ENCODE measurements at places on chromosomes 4 and X.
A peak's percentile ranks its signal among the peaks of the same experiment; 100 is the strongest.

DNA sequence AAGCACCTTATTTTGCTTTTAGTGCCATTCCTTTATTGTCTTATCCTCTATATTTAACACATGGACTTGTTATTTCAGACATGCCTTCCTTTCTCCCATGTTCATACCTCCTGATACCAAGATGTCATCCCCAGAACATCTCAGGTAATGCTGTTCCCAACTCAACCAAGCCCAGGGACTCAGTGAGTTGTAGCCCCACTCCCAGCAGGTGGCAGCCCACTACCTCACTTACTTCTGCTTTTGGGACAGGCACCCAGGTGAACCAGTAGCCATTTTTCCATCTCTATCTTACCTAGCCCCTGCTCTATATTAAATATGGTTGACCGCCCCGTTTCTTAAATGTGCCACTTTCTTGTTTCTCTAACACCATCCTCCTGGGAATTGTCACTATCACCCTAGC, 199.0 kb downstream of the DCHS2 start:
- peak; percentile 3 for DNase-seq

DNA sequence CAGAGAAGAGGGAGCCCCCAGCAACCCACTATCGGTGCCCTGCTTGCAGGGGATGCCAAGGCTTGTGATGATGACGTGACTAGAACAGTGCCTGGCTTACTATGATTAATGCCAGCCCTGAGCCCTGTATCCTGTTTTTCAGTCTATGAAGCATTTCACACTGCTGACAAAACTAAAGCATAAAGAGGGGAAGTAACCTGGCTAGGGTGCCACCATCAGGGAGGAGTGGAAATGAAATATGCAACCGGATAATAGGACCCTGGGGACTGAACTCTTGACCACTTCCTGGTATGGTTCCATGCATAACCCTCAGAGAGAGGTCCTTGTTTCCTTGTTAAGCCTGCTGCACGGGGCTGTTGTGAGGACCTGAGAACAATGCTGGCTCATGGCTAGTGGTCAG, 50.3 kb downstream of the MED28 start:
- DNase-seq: no peak

GRCh38 chrX:108732630-108733321, 3.6 kb downstream of the IRS4 start:
- no peak for DNase-seq

DNA sequence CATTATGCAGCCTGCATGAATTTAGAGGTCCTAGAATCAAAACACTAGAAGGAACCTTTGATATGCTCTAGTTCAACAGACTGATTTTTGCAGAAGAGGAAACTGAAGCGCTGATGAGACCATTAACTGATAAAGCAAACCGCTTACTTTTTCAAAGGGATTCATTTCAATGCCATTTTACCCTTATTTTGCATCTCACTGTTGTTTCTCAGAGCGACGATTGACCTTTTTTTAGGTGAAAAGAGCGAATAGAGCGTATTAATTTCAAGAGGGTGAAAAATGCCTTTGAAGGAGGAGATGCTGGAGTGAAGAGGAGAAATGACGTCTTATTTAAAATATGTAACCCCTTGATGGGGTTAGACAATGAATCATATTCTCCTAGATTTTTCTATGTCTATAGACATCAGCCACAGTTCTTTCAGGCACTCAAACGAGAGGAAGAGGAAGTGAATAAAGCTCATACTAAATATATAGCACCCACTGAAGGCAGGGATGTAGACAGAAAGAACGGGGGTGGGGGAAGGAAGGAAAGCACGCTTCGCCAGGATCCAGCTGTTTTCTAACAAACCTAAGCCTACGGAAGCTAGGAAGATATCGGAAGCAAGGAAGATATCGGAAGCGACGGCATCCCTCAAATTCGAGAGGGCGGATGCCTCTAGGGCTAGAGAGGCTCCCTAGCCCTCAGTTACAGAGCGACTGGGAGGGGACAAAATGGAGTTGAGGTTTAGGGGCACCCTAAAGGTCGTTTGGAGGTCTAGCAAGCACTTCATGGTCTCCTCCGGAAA, 848 bp downstream of the ACSL4 start:
- peak; percentile 25 for DNase-seq

- DNase-seq: no peak
Measured at GRCh38 chr4:92104506-92104905, 199.3 kb upstream of the GRID2 start.

DNA sequence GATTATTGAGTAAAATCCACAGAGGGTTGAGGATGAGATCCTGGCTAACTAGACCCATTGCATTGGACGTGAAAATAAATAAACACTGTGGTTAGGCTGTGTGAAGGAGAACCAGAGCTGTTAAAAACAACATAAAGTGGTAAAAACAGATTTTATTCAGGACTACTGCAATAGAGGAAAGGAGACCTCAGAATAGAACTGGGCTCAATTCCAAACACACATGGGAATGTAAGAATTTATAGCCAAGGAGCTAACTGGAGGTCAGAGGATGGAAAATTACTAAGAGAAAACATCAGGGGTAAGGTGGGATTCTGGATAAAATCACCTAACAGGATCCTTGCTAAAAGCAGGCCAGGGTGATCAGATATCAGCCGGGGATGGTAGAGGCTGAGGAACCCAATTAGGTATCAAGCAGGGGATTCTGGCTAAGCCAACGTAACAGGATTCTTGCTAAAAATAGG, 112.4 kb downstream of the RNF150 start:
- DNase-seq: no peak

DNA sequence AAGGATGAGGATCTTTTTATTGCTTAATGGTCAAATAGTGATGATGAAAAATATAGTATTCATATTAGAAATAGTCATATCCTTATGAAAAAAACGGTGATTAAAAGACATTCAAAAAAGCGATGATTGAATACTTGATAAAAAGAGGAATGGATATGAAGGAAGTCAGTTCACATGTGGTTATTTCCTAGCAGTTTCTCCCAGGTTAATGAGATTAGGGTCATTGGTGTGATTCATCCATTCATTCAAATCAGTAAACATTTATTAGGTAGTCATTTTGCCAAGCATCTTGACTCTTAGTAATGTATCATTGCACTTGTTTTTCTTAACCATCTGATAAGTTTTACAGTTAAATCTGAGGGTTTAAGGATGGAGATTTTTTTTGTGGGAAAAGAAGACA, 294.1 kb downstream of the ARHGAP24 start:
- no peak for DNase-seq

GRCh38 chr4:66639361-66639760, 905.9 kb downstream of the CENPC start:
- DNase-seq: no peak

- DNase-seq: no peak
Measured at GRCh38 chrX:6026980-6027379, 201.7 kb downstream of the NLGN4X start.

DNA sequence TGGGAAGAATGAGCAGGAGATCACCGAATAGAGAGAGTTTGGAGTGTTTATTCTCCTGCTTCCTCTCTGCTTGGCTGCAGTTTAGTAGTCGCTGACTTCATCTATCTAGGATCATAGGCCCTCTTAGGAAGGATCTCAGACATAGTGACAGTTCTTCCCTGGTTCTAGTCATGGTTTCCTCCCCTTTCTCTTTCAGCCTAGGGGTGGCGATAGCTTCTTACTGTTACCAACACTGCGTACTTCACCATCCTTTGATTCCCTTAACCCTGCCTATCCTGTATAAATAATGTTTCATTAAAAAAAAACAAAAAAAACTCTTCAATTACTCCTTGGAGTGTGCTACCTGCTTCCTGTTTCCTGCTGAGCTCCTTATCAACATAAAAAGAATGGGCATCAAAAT, 103.8 kb downstream of the DDX53 start:
- DNase-seq: no peak

DNA sequence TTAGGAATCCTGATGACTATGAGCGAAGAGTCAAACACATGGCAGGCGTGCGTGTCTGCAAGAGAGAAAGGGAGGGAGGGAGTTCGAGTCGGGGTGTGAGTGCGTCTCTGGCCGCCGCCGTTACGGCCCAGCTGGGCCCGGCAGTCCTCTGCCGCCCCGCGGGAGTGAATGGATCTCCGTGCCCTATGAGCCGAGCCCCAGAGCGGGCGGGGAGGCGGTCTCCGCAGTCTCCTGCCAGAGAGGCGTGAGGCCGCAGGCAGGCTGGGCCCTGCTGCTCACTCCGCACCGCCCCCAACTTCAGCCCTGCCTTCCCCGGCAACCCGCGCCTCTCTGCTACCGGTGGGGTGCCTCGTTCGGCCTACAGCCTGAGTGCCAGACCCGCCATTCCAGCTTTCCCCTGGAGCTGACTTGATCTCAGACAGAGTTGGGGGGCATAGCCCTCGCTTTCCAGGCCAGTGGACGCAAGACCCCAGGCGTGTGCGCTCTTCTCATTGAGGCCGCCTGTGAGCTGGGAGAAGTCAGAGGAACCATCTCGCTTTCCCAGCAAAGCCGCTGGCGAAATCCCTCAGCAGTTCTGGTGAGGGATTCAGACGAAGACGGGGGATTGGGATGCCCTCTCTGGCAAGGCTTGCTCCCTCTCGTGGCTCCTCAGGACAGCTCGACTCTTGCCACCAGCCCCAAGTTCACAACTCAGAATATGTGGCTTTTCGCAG, 1.4 kb downstream of the SLC16A2 start:
- no peak for DNase-seq

DNA sequence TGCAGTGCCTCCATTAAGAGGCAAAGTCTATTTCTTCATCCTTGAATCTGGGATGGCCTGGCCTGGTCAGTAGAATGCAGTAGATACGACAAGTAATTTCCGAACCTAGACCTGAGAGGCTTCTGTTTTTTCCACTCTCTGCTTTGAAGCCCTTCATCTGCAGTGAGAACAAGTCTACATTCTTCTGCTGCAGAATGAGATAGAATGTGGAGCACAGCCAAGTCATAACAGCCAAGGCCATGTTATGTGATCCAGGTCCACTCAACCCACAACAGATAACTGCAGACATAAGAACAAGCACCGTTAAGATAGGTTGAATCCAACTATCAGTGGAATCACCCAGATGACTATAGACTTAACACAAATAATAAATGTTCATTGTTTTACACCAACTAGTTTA, 1297.7 kb downstream of the C4orf33 start:
- no peak for DNase-seq

DNA sequence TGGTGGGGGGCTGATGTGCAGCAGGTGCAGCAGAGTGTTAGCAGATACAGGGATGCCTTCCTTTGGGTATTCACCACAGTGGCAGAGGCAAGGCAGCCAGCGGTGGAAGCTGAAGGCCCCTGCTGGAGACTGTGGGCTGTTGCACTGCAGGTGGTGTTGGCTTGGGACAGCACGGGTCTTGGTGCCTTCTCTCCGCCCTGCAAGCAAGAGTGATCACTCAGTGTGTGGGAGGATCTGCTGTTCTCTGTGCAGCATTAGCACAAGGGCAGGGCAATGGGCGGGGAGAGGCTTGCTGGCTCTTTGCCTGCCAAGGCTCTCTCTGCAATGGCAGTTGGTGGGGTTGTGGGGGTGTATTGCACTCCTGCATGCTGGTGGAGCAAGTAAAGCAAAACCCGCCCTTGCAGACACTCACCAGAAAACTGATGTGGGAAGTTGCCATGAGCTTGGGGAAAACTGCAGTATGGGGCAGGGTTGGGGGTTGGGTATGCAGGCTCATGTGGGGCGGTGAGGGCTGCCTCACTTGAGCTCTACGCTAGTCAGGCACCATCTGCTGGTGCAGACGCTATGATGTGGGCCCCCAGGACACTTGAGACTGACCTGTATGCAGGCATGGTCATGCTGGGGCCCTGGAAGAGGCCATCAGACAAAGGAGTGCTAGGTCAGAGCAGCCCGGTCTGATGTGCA, 820.8 kb upstream of the GRIA3 start:
- DNase-seq: no peak

GRCh38 chr4:170248576-170248975, 158.8 kb upstream of the AADAT start:
- no peak for DNase-seq

GRCh38 chr4:1368421-1369090, 21.5 kb downstream of the UVSSA start:
- no peak for DNase-seq

GRCh38 chrX:118272242-118272641, 73.7 kb upstream of the WDR44 start:
- DNase-seq: no peak

DNA sequence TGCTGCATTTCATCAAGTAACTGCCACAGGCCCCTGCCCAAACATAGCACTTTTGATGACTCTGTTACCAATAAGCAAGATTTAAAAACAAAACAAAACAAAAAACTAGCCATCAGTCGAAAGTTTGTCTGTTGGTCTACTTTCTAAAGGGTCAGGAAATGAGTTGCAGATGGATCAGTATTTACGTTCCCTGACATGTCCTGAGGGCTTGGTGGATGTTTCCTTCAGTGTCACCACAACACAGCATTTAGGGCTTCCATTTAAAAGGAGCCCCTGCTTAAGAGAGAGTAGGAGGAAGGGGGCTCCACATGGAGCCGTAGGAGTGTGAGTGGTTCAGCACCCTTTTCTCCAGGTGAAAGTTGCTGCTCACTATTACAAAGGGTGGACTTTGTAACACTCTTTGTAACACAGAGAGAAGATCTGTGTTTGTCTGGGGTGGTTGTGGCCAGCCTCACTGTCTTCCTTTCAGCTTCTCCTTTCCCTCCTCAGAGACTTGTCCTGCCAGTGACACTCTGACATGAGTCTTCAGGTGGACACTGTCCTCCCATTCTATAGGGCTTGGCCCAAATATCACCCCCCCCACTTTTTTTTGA, 167.5 kb upstream of the PDE5A start:
- no peak for DNase-seq

GRCh38 chr4:26724534-26724933, 136.1 kb upstream of the STIM2 start:
- DNase-seq: no peak

DNA sequence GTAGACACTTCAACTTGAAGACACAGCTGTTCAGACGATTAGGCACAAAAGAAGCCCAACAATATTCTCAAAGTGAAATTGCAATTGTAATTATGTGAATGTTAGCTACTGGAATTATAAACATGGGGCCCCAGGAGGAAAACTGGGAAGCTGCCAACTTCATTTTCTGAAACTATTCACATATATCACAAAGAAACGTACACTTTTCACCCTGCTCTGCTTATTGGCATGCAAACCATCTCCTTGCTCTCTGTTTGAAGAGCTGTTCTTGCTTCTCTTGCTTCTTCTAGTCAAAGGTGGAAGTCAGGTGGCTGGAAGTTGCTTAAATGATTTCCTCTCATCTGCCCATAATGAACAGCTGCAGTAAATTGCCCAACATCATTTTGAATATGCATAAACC, 320.1 kb downstream of the CFAP299 start:
- DNase-seq: no peak

GRCh38 chrX:97211070-97211469, 327.4 kb downstream of the RPA4 start:
- no peak for DNase-seq

DNA sequence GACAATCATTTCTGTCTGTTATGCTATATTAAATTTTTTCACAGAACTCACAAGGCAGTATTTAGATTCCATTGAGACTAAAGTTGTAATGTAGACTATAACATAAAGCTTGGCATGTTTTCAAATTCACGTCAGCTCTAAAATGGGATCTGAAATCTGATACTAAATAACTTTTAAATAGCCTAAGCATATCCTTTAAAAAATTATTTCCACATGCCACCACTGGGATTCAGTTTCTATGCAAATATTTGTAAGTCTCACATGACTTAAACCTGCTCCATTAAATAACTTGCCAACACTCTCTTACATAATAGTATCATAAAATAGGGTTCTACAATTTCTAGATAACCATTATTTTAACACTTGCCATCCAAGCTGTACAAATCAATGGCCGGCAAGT, 32.4 kb downstream of the KLHL8 start:
- no peak for DNase-seq

- DNase-seq: no peak
Measured at GRCh38 chrX:31527455-31528126, 455.8 kb upstream of the FTHL17 start.

GRCh38 chrX:56314334-56314733, 82.2 kb downstream of the KLF8 start:
- no peak for DNase-seq

All from CD4-positive, alpha-beta T cell treated with Interleukin-1 beta for 1 hour (primary cell).